ENCODE measurements at places on chromosomes 12 and 14. TPM values are rescaled to one million over a fixed set of nuclear protein-coding genes. Genes with fewer than 3 reads are reported as not detected.

DNA sequence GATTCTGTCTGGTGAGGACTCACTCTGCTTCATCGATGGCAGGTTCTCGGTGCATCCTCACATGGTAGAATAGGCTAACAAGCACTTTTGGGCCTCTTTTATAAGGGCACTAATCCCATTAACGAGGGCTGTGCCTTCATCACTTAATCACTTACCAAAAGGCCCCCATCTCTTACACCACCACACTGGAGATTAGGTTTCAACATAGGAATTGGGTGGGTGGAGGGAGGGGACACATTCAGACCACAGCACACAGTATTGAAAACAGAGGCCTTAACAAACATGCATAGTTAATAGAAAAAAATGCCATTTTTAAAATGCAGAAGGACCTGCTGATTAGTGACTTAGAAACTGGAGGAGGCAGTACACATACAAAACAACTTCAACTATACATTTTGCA is 61.6 kb downstream of the SPPL3 start:
- DNase-seq = no peak

DNA sequence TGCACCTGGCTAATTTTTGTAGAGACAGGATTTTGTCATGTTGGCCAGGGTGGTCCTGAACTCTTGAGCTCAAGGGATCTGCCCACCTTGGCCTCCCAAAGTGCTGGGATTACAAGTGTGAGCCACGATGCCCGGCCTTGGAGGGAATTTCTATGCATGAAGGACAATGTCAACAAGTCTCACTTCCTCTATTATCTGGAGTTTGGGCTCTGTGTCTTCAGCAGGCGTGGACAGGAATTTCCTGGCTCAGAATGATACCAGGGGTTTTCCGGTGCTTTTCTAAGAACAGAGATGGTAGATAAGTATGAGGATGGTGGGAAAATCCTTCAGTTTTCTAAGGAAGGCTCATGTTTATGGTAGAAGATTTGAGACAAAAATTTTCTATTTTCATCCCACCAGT is 75.0 kb upstream of the CCDC60 start:
- DNase-seq = no peak

DNA sequence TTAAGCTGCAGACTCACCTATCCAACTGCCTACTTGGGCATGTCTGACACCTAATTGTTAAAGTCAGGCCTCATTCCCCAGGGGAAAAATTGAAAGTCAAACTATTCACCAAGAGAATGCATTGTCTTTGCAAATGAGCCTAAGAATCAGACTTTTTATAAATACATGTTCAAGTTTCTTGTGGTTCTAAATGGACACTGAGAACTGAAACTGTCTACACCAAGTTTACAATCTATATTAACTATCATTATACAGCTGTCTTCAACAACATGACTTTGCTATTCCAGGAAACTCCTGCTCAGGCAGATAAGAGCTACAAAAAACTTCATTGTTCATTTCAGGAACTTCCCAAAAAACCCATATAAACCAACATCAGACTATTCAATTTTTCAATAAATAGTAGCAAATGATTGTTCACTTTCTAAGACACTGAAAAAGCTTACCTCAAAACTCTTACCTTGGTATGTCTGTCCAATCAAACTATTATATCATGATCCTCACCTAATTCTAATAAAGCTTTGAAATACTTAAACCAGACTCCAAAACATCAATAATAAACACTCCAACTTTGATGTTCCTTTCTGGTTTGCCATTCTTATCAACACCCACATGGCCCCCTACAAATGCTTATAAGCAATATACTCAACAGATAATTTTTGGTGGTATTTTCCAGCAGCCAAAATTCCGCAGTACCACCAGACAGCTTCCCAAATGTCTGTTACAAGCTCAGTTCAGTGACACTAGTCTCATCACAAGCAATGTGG is 24.2 kb downstream of the CDK17 start:
- DNase-seq = no peak

DNA sequence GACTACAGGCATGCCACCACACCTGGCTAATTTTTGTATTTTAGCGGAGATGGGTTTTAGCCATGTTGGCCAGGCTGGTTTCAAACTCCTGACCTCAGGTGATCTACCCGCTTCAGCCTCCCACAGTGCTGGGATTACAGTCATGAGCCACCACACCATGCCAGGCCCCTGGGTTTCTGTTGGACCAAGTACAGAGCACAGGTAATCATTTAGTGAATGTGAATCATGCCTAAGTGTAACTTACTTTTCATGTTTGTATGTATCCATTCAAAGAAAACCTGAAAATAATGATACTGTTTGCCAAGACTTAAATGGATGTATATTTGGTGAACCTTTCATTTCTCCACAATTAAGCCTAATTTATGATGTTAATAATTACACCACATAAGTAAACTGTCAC is 65.9 kb downstream of the FGD6 start:
- no peak for DNase-seq

DNA sequence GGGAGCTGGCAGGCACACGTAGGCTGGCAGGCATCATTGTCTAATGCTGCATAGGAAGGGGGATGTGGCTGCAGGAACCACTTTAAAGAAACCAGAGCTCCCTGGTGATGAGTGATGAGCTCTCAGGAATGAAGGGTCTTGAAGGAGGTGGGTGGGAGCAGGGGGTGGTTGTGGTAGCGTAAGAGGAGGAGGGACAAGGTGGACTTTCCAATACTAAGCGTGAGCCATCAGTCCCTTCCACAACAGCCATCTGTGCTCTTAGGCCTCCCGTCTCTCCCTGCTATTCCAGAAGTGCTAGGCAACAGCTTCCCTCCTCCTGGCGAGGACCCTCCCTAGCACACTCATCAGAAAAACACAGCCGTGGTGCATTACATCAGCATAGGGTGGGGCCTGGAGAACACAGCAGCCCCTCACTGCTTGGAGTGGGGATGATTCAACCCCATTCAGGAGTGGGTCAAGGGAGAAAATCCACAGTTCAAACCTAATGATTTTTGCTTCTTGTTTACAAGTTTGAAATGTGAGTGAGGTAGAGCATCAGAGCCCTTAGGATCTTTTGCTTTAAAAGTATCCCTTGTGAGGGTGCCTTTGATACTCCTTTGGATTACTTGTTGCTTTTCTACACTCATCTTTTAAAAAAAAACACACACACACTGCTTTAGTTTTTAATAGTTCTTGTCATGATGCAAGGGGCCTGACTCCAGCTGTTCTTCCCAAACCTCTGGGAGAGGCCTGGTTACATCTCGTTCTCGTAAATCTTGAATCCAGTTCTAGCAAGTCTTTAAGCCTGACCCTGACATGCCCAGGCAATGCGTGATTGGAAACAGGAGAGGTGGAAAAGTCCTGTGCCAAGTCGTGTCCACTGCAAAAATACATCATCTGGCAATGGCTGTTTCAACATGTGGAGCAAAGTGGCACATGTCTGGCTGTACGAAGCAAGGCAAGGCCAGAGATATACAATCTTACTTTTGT is 356.4 kb upstream of the DDHD1 start:
- no peak for DNase-seq

- no peak for DNase-seq
Measured at GRCh38 chr12:32997471-32997870, 100.9 kb upstream of the PKP2 start.

Gene FAM186B
- total RNA-seq = 0.24 TPM

- no peak for DNase-seq
Measured at GRCh38 chr12:42129595-42130204, 15.0 kb downstream of the GXYLT1 start.

DNA sequence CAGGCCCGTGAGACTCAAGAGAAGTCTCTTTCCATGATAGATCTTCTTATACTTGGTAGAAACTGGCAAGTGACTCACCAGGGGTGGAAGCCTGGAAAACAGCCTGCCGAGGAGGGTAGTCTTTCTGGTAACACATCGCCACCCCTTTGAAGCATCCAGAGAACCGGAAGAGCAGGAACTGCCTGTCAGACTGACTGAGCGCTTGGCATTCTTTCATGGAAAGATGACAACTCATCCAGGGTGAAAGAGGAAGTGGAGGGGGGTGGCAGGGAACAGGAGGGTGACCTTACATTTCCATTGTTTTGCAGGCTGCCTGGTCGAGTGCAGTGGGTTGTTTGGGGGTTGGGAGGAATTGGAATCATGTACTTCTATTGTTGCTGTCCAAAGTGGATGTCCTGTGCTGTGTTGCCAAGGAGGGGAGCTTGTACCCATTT is 34.5 kb downstream of the PRKCH start:
- no peak for DNase-seq

- no peak for DNase-seq
Measured at GRCh38 chr12:92764831-92765230, 62.0 kb downstream of the PLEKHG7 start.

DNA sequence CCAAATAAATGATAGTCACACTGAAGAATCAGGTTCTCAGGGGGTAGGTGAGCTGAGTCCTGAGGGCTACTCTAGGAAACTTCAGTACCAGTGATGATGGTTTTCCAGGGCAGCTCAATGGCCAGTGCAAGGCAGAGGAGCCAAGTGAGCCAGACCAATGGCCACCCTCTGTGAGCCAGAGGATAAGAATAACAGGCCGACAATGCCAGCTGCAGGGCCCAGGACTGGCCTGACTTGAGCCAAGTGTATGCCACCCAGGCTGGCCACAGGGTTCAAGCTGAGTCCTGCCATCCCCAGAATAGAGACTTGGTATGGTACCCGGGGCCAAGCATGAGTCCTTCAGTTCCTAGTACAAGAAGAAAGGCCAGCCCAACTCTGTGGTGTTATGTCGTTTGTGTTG is 355.5 kb downstream of the DPF3 start:
- no peak for DNase-seq

DNA sequence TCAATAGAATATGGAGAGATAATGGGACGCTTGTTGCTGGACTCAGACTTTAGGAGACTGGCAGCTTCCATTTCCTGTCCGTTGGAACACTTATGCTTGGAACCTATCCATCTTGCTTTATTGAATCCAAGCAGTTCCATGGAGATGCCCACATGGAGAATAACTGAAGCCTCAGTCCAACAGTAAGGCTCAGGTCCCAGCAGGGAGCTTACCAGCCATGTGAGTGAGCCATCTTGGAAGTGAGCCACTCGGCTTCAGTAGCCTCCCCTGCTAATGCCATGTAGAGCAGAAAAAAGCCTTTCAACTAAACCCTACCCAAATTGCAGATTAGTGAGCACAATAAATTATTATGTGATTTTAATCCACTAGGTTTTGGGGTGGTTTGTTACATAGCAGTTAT is 538.8 kb upstream of the STXBP6 start:
- no peak for DNase-seq

GRCh38 chr12:96587691-96588090 is 98.3 kb downstream of the CFAP54 start:
- DNase-seq = no peak

Gene OR5AU1
- not detected for total RNA-seq

- DNase-seq = no peak
Measured at GRCh38 chr12:83827860-83828259, 1084.7 kb downstream of the SLC6A15 start.

- DNase-seq = no peak
Measured at GRCh38 chr14:28407996-28408395, 358.6 kb upstream of the FOXG1 start.

Data from progenitor cell of endocrine pancreas (in vitro differentiated cells).